ENCODE measurements at places on chromosomes 6 and 20. TPM values are rescaled to one million over a fixed set of nuclear protein-coding genes. Genes with fewer than 3 reads are reported as not detected.

DNA sequence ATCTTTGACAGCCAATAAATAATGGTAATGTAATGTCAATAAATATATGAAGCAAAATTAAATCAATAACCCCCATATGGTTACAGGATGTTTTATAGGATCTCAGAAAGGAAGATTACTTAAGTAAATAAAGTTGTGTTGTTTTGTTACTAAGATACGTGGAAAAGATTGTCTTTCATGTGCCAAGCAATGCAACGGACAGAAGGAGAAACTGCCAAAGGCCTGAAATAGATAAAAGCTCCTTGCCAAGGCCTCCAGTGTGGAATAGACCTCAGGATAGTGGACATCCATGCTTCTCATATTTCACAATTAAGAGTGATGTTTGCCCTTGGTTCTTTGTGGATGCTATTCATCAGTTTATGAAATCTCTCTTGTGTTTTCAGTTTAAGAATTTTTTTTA lies 16.4 kb upstream of the FNDC1 start:
- DNase-seq: peak; percentile 63

DNA sequence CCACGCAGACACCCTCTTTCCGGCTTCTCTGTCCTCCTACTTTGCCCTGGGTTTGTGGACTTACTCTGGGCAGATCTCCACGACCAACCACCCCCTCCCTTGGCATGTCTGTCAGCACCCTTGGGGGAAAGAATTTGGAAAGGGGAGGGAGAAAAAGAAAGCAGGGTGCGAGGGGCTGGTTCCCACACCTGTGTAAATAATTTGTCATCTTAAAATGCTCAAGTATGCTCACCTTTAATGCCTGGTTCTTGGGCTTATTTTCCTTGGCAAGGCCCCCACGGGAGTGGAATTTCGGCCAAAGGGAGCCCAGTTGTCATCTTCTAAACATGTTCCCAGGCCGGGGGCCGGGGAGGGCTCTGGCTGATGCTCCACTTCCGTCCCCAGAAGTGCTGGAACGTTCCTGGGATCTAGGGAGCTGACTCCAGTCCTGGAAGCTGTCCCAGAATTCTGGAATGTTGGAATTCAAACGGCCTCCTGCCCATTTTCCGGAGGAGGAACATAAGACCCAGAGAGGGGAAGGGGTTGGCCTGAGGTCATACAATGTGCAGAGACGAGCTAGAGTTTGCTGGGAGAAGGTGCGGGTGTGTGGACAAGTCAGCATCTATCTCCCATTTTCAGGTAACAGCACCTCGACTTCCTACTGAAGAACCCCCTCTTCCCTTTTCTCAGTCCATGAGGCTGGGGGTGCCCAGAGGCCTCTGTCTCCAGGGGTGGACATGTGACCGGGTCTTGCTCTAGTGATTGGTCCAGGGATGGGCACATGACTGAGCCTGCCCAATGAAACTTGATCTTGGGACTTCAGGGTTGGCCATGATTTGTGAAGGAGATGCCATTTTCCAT lies 122.3 kb downstream of the CEBPB start:
- peak; percentile 90 for DNase-seq

DNA sequence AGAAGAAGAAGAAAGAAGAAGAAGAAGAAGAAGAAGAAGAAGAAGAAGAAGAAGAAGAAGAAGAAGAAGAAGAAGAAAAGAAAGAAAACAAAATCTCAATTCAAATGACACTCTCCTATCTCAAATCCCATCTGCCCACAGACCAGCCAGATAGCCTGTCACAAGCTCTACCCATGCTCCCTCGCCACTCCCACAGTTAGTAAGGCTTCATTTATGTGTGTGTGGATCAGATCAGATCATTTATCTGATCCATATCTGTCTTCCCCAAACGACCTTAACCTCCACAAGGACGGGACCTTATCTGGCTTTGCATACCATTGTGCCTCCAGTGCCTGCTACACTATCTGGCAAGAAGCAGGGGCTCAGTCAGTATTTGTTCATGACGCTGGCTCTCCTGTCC lies 81.9 kb upstream of the RREB1 start:
- no peak for DNase-seq

PAK1IP1 gene
- 18.4 TPM for polyA plus RNA-seq

DNA sequence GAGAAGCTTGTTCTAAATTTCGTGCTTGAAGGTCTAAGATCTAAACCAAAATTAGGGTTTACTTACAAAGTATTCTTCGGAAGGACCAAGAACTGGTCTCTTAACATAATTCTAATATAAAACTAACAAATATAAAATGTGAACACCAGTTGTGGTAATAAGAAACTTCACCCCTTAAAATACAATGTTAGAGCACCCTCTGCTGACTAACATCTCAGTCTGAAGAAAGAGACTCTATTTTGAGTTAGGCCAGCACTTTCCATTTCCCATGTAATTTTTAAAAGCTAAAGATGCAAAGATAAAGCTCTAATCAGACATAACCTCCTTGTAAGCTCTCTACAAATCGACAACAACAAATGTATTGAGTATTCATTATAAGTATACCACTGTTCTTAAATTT lies 24.6 kb downstream of the ATG5 start:
- DNase-seq: peak; percentile 14

- no peak for DNase-seq
Observed at GRCh38 chr20:4443016-4443415, 278.7 kb upstream of the PRND start.

EDN1 gene
- 2.5 TPM for polyA plus RNA-seq

DNA sequence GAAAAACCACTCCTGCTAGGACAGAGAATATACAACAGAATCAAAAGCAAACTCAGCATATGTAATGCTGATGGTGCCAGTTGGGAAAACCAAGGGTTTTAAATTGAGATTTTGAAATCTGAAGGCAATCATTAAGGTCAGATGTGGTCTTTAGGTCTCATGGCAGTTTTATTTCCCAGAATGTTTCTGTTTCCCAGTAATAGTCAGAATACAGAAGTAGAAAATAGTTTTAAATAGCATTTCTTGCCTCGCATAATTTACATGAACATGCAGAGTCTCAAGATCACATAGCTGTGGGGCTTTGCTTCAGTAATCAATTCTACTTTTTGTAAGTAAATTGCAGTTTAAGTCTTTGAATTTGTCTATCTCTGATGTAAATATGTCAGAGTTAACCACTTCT lies 58.1 kb downstream of the RNF144B start:
- no peak for DNase-seq

- DNase-seq: no peak
Observed at GRCh38 chr20:13382786-13383185, 161.7 kb downstream of the ISM1 start.

DNA sequence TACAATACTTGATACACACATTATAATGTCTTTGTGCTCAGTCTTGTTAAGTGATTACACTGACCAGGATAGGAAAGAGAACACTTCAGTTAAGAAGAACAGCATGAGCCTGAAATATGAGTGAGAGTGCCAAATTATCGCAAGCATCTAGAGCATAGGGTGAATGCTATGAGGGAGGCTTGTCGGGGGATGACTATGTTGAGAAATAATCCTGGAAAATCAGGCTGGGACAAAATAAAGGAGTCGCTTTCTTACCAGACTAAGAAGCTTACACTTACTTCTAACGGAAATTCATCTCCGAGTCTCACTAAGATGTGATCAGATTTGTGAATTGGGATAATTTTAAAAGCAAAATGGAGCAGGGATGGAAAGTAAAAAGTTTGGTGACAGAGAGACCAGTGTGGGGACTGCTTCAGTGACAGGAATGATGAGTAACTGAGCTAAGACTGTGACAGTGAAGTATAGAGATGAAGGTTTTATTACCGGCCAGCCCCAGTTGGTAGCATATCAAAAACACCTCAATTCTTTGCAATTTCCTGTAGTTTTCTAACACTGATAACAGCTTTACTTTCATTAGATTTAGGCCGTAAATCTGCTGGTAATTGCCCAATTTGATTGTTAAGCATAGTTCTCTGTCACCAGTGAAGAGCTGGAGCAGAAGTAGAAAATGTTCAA lies 48.4 kb upstream of the DEFB112 start:
- no peak for DNase-seq

DNA sequence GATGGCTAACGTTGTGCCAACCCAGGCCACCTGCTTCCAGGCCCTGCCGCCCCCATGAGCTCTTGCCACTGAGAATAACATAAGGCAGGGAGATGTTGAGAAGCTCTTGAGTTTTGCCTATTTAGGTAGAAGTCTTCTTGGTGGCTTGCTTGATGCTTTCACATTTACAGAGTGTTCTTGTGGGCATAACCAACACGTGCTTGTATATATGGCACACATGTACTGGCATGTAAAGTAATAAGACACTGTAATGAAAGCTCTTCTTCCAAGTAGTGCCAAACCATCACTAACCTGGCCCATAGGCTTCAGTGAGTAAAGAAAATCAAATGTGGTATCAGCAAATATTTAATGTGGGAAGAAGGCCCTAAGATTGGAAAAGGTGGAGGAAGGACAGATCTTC lies 146.9 kb upstream of the CITED2 start:
- no peak for DNase-seq

GRCh38 chr6:7185561-7185960 lies 77.8 kb downstream of the RREB1 start:
- DNase-seq: no peak

BFSP1 gene
- polyA plus RNA-seq: 2.8 TPM

GRCh38 chr6:57173886-57174510 lies 1.9 kb downstream of the BAG2 start:
- peak; percentile 29 for DNase-seq

DNA sequence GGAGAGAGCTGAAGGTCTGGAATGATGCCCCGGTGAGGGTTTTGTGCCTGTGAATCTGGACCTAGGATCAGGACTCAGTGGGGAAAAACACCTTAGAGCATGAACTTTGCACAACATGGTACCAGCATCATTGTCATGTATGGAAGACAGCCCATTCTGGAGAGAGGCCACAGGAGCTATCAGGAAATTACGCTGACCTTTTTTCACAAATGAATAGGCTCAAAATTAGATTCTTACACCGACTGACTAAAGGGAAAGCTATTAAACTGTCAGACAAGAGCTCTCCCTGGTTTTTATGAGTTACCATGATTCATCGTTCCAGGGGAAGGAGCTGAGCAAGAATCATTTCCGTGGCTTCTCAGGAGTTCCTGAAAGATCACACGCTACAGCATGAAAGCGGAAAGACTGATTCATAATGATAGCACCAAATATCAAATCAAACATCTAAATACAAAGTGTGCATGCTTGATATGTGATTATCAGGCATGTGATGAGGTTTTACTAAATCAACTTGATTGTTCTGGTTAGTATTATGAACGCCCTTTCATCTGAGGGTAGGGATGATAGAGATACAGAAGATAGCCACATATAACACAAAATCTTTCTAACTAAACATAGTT lies 224.9 kb upstream of the SMLR1 start:
- no peak for DNase-seq

DNA sequence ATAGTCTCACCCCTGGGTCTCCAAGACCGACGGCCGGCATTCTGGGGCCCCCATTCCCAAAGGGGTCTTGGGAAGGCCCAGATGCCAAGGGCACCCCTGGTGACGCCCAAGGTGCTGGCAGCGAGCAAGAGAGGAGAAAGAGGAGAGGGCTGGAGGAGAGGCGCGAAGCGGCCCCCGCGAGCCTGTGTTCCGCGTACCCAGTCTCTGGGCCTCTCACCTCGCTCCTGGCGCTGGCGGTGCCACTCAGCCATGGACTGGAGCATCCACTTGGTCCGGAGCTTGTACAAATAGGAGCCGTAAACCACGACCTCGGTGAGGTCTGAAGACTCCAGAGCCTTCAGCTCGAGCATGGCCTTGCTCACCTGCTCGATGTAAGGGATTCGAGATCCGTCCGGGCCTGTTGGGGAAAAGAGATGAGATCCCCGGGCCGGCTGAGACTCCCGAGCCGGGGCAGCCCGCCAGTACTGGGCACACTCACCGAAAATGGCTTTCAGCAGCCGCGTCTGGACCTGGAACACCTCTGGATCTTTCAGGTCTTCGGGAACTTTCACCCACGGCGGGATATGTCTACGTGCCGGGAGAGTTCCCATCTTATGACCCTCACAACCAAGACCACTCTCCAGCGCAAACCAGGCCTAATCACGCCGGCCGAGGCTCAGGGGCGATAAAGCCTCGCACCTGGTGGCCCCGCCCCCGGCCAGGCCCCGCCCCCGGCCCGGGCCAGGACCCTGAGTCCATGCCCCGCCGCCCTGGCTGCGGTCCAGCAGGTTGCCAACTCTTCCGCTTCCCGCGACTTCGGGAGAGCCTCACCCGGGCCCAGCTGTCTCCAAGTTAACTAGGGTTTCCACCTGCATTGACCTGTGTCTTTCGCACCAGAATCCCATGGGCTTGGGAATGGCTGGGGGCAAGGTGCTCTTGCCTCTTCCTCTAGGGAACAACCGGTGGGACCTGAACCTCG lies at the start of gene DPPA5:
TSS of gene DPPA5 (minus strand) at position 641 of the 958 bp plus-strand sequence. CDS start at position 590, 51 bp downstream.
- no peak for DNase-seq

DNA sequence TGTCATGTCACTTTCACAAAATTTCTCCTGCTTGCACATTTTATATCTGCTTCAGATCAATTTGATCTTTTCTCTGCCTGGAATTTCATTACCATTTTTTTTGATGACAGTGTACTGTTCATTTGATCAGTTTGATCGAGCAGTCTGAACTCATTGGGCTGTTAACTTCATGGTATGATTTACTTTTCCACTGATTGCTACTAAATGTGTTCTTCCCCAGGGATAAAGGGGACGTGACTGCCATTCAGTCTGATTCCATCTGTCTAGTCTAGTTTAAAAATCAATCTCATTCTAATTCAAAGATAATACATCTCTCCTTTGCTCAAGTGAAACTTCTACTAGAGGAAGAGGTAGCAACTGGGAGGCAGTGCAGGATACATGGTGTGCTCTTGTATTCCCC lies 21.1 kb downstream of the LAMP5 start:
- no peak for DNase-seq

- DNase-seq: no peak
Observed at GRCh38 chr6:53481323-53481722, 63.6 kb downstream of the GCLC start.

DNA sequence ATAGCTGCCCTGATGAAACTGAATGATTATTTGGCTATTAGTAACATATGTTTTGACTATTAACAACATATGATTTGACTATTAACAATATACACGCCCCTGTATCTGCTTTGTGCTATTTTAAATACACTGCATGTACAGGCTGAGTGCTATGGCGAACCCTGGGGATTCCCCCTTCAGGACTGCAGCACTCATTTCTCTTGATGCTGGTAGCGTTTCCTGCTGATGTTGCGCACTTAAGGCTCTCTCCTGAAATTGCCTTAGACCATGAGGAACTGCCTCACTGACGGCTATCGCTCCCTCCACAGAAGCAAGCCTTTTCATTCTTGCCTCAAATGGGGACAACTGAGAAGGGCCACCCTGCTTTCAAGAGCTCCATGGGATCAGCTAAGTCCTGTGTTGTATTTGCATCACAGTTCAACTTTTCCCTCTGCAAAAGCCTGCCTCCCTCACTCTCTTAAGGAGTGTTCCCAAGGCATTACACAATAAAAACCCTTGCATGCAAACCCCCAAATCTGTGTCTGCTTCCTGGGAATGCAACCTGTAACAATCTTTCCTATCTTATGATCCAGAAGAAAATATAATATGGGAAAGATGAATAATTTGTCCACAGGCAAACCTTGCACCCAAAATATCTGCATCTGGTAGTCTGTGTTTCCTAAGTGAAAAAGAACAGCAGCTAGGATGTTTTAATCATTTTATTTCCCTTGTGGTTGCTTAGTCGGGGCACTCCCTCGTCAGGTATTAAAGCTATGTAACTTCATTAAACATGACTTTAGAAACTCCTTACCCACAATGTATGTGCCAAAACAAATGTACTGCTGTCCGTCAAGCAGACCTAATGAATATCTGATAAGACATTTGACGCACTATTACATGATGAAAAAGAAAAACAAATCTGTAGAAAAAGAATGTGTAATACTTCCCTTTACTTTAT lies 456.4 kb downstream of the COL12A1 start:
- no peak for DNase-seq

Data from muscle of arm (tissue), 14 donors.